Adrenal gland (tissue), 19 donors: ENCODE measurements at places on chromosomes 4 and X. TPM values are rescaled to one million over a fixed set of nuclear protein-coding genes. Genes with fewer than 3 reads are reported as not detected.

GRCh38 chr4:39407584-39407885 lies 805 bp downstream of the KLB start:
- H3K36me3 ChIP-seq, result no peaks in the 10 kb centered on the region
- no peaks in the 10 kb centered on the region for H3K4me1 ChIP-seq
- DNase-seq, result no peak
- no peak overlapping the region for H3K27ac ChIP-seq

- H3K27me3 ChIP-seq, result peaks cover 2% of the 10 kb centered on the region
- H3K4me1 ChIP-seq, result no peaks in the 10 kb centered on the region
- no peak overlapping the region for H3K4me3 ChIP-seq
- H3K36me3 ChIP-seq, result no peaks in the 10 kb centered on the region
- DNase-seq, result no peak
- H3K27ac ChIP-seq, result no peak overlapping the region
Observed at GRCh38 chrX:46823481-46823880, 13.4 kb upstream of the RP2 start.

DNA sequence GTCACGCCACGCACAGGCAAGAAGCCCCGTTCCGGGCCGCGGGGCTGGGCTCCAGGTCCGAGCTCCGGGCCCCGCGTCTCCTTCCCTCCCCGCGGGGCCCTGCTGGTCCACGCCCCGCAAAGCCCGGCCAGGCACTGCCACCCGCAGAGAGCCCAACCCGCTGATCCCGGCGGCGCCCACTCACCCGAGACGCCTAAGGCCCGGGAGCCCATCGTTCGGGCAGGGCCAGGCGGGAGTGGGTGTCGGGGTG lies 870 bp downstream of the PDZD4 start:
- H3K27ac ChIP-seq, result no peak overlapping the region
- H3K4me3 ChIP-seq, result no peak overlapping the region
- no peak for DNase-seq
- H3K4me1 ChIP-seq, result no peaks in the 10 kb centered on the region

- no peak overlapping the region for H3K4me3 ChIP-seq
- no peaks in the 10 kb centered on the region for H3K36me3 ChIP-seq
- DNase-seq, result no peak
- H3K27ac ChIP-seq, result no peak overlapping the region
Observed at GRCh38 chrX:66731398-66731797, 92.5 kb upstream of the EDA2R start.

DNA sequence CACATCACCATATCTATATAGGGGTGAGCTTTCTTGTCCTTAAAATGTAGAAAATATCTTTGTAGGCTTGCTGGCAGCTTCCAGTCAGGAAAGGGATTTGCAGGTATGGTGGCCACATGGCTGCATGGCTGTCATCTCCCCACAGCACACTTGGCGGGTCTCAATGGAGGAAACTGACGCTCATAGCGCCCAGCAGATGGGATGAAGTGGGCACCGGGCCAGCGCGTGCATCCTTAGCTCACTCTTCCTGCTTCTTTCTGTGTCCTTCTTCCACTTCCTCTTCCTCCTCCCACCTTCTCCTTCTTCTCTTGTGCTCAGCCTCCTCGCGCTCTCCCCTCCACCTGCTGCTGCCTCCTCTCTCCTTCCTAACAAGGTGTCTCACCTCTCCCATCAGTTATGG lies 156.2 kb upstream of the PSAPL1 start:
- no peak overlapping the region for H3K4me3 ChIP-seq
- H3K27ac ChIP-seq, result no peak overlapping the region

- no peaks in the 10 kb centered on the region for H3K36me3 ChIP-seq
- H3K4me3 ChIP-seq, result no peak overlapping the region
- no peaks in the 10 kb centered on the region for H3K4me1 ChIP-seq
- H3K27ac ChIP-seq, result no peak overlapping the region
- no peaks in the 10 kb centered on the region for H3K27me3 ChIP-seq
Observed at GRCh38 chr4:83207497-83208101, 77.0 kb downstream of the COQ2 start.

The SPIN2A gene
- total RNA-seq, result 0.42 TPM

DNA sequence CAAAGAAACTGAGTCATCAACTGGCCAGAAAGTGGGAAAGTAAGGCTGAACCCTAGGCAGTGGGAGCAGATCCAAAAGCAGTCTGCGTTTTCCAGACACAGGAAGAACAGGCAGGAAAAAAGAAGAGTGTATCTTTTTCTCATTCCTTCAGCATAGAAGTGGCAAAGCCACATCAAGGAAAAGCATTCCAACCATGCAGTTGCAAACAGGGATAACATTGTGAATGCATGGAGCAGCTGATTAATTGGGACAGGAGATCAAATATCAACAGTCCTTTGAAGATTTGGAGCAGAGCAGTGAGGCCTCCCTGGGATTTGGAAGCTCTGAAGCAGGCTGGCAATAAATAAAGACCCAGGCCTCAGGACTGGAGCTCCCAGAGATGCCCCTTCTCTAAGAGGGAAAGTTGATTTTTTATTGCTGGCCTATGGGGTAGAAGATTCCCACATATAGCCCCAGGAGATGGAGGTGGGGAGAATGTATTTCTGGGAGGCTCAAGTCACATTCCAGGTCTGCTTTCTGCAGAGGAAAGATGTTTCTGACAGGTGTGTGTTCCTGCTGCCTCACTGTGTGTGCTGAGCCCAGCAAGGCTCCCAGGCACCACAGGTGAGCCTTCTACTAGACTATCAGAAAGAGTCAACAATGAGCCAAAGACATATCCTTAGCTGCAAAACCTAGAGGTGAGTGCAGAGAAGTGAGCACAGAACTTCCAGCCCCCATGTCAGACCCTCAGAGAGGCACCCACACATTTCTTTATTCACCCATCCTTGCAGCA lies 222.5 kb downstream of the RAB28 start:
- no peak for DNase-seq
- H3K4me1 ChIP-seq, result no peaks in the 10 kb centered on the region
- no peaks in the 10 kb centered on the region for H3K36me3 ChIP-seq
- no peak overlapping the region for H3K4me3 ChIP-seq

DNA sequence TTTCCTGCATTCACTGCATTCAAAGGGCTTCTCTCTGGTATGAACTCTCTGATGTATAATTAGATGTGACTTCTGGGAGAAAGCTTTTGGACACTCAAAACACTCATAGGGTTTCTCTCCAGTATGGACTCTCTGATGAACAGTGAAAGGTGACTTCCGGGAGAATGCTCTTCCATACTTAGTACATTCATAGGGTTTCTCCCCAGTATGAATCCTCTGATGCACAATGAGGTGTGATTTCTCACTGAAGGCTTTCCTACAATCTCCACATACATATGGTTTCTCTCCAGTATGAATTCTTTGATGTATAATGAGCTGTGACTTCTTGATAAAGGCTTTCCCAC lies 12.2 kb downstream of the ZNF630 start:
- no peaks in the 10 kb centered on the region for H3K4me1 ChIP-seq
- no peaks in the 10 kb centered on the region for H3K27me3 ChIP-seq
- H3K27ac ChIP-seq, result no peak overlapping the region
- no peak for DNase-seq
- H3K4me3 ChIP-seq, result no peak overlapping the region

The ZDHHC15 gene
- total RNA-seq, result 2.6 TPM

DNA sequence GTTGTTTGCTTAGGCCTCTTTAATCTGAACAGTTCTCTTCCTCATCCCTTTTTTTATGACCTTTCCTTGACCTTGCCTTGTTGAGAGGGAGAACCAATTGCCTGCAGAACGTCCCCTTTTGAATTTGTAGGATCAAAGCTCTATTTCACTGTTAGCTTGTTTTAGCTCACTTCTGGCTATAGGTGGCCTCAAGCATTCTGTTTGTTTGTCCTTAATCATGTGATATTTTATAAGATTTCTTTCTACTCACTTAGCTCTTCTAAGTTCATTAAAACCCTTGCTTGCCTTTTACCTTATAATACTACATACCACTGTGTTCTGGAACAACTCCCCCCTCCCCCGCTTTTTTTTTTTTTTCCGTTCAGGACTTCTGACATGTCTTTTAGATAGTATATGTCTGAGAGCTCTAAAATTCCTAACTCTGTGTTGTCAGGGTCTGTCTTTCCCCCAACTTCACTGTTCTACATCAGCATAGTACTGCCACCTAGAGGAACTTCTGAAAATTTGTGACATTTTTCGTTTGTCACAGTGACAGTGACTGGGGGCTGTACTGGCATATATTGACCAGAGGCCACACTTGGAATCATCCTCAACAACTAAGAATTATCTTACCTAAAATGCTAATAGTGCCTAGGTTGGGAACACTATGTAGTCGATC lies 128.5 kb downstream of the LARP7 start:
- DNase-seq, result no peak
- no peak overlapping the region for H3K4me3 ChIP-seq
- H3K27me3 ChIP-seq, result no peaks in the 10 kb centered on the region
- no peaks in the 10 kb centered on the region for H3K4me1 ChIP-seq
- no peak overlapping the region for H3K27ac ChIP-seq

The PARM1 gene
- 204 TPM for total RNA-seq

- no peak overlapping the region for H3K27ac ChIP-seq
- no peak overlapping the region for H3K4me3 ChIP-seq
- no peaks in the 10 kb centered on the region for H3K27me3 ChIP-seq
- H3K36me3 ChIP-seq, result no peaks in the 10 kb centered on the region
- no peaks in the 10 kb centered on the region for H3K4me1 ChIP-seq
- DNase-seq, result no peak
Observed at GRCh38 chrX:117969782-117970181, 146.8 kb downstream of the KLHL13 start.

DNA sequence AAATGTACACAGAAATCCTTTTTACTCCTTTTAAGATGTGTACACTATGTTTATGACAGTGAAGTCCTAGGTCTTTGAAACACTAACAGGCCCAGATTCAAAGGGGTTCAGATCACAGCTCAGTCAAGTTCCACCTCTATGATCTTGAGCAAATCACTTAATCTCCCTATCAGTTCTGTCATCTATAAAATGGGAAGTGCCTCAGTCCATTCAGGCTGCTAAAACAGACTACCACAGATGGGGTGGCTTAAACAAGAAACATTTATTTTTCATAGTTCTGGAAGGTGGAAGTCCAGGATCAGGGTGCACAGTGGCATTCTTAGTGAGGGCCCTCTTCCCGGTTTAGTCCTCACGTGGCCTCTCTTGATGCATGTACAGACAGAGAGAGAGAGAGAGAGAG lies 117.1 kb downstream of the CORIN start:
- no peaks in the 10 kb centered on the region for H3K36me3 ChIP-seq
- no peak overlapping the region for H3K4me3 ChIP-seq
- no peak for DNase-seq
- H3K27me3 ChIP-seq, result no peaks in the 10 kb centered on the region
- no peak overlapping the region for H3K27ac ChIP-seq

The IL13RA2 gene
- total RNA-seq, result 7.8 TPM

- H3K27ac ChIP-seq, result no peak overlapping the region
- DNase-seq, result no peak
- no peaks in the 10 kb centered on the region for H3K27me3 ChIP-seq
- no peaks in the 10 kb centered on the region for H3K36me3 ChIP-seq
- no peak overlapping the region for H3K4me3 ChIP-seq
Observed at GRCh38 chr4:163582703-163583102, 88.2 kb downstream of the TMA16 start.

The STPG2 gene
- total RNA-seq, result 0.78 TPM

The HPGDS gene
- 1.7 TPM for total RNA-seq

The NRK gene
- total RNA-seq, result 81.6 TPM

DNA sequence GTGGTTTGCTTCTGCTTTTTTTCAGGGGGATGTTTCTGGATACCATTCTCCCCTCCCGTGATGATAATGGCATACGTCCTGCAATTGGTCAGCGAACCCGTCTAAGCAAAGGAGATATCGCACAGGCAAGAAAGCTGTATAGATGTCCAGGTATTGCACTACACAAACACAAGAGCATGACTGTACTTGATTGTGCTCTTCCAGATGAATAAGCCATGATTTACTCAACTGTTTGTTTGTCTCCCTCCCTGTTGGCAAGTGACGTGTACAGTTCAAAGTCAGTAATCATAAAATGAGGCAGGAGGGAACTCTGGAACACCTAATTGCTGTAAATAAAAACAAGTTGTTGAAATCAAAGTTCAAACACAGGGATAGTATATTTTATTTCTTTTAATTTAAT lies 141.4 kb downstream of the TLL1 start:
- H3K27me3 ChIP-seq, result no peaks in the 10 kb centered on the region
- no peak for DNase-seq
- no peak overlapping the region for H3K4me3 ChIP-seq
- H3K36me3 ChIP-seq, result no peaks in the 10 kb centered on the region
- H3K27ac ChIP-seq, result no peak overlapping the region
- no peaks in the 10 kb centered on the region for H3K4me1 ChIP-seq

DNA sequence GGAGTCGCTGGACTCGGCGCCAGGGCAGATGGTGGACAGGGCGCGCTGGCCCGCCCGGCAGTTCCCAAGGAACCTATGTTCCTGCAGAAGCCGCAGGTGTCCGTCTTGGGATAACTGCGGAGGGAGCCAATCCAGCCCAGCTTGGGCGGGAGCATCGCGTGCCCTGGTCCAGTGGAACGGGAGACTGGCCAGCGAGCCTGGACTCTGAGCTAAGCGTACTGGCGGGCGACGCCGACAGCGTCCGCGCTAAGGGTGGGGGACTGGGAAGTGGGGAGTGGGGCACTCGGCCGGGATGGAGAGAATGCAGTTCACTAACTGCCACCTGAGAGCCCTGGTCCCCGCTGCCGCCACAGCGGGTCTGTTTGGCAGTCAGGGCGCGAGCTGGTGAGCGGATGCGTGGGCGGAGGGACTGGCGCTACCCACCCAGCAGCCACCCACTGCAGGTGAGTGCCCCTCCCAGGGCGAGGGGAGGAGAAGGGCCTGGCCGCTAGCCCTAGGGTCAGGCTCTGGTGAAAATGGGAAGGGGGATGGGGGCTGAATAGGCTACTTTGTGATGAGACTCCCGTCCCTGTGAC lies 1.3 kb upstream of the MAMLD1 start:
- no peaks in the 10 kb centered on the region for H3K27me3 ChIP-seq
- H3K4me1 ChIP-seq, result peaks cover 4% of the 10 kb centered on the region
- H3K36me3 ChIP-seq, result no peaks in the 10 kb centered on the region
- H3K4me3 ChIP-seq, result peak overlapping the region; percentile 63
- H3K27ac ChIP-seq, result no peak overlapping the region

GRCh38 chr4:79982601-79983322 lies 90.3 kb downstream of the ANTXR2 start:
- H3K27ac ChIP-seq, result no peak overlapping the region
- H3K36me3 ChIP-seq, result no peaks in the 10 kb centered on the region
- H3K27me3 ChIP-seq, result no peaks in the 10 kb centered on the region
- no peak for DNase-seq
